Urinary bladder (tissue), 4 donors: ENCODE measurements at places on chromosomes 5 and 9.

- no peak for DNase-seq
Observed at GRCh38 chr9:105473221-105473620, 25.4 kb downstream of the FSD1L start.

GRCh38 chr9:68793605-68794343 is 88.7 kb downstream of the PIP5K1B start:
- no peak for DNase-seq

- DNase-seq, result no peak
Observed at GRCh38 chr5:112154940-112155686, 264.0 kb downstream of the EPB41L4A start.

GRCh38 chr9:101509572-101509971 is 24.1 kb upstream of the RNF20 start:
- DNase-seq, result no peak

GRCh38 chr5:68443091-68443490 is 227.5 kb downstream of the PIK3R1 start:
- no peak for DNase-seq

DNA sequence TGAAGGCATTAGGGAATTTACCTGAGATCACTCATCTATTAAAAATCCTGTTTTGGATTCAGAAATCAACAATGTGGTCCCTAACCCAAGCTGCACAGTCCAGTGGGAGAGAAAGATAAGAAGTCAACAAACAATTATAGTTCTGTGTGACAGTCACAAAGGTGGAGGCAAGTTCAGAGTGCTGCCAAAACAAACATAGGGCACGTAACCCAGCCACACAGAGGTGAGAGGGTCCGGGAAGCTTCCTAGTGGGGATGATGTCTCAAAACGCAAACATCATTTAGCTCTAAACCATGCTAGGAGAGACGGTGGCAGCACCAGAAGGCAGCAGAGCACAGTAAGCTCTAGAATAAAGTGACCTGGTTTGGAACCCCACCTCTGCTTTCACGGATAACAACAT is 158.9 kb downstream of the MAPKAP1 start:
- no peak for DNase-seq

DNA sequence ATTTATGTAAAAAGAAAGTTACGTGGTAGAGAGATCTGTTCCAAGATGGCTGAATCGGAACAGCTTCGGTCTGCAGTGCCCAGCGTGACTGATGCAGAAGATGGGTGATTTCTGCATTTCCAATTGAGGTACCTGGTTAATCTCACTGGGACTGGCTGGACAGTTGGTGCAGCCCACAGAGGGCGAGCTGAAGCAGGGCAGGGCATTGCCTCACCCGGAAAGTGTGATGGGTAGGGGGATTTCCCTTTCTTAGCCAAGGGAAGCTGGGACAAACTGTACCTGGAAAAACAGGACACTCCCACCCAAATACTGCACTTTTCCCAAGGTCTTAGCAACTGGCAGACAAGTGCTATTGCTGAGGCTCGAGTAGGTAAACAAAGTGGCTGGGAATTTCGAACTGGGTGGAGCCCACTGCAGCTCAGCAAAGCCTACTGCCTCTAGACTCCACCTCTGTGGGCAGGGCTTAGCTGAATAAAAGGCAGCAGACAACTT is 13.1 kb upstream of the HSD17B4 start:
- no peak for DNase-seq

- no peak for DNase-seq
Observed at GRCh38 chr5:74127381-74128320, 501.7 kb downstream of the ARHGEF28 start.

DNA sequence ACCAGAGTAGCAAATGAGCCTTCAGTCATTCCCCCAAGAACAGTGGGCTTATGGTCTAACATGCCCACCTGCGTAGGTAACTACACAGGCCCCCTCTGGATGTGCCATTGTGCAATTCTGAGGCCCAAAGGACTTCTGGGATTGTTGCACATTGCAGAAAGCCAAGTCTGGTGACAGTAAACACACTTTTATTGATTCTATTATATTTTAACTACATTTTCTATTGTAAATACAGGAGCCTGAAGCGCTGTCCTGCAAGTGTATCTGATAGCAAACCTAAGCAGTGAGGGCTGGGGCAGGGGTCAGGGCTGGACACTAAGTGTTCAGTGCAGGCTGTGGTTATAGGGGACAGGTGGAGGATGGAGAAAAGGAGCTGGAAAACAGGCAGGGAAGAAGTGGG is 57.5 kb downstream of the TEX10 start:
- DNase-seq, result no peak

DNA sequence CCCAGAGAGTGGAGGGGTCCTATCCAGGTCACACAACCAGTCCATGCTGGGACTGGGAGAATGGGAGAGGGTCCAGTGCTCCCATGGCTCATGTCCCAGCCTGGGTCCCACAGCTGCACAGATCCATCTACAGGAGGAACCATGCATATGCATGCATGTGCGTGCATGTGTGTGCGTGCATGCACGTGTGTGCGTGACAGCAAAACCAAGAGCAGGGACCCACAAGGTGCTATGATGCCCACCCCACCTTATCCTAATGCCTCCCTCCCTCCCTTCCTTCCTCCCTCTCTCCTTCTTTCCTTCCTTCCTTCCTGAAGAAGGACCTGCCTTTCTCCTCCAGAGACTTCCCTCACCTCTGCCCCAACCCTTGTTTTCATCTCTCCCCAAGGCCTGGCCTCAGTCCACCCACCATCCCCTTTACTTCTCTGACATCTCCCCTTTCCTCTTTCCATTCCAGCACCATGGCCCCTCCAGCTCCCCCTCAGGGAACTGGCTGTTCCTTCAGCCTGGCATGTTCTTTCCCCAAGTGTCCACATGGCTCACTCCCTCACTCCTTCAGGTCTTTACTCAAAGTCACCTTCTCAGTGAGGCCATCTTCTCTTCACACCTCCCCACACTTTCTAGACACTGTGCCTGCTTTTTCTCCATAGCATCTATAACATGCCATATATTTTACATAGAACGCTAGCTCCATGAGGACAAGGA is 21.8 kb downstream of the AQP7 start:
- DNase-seq, result no peak

GRCh38 chr9:91711755-91712601 is 238.1 kb downstream of the ROR2 start:
- no peak for DNase-seq

DNA sequence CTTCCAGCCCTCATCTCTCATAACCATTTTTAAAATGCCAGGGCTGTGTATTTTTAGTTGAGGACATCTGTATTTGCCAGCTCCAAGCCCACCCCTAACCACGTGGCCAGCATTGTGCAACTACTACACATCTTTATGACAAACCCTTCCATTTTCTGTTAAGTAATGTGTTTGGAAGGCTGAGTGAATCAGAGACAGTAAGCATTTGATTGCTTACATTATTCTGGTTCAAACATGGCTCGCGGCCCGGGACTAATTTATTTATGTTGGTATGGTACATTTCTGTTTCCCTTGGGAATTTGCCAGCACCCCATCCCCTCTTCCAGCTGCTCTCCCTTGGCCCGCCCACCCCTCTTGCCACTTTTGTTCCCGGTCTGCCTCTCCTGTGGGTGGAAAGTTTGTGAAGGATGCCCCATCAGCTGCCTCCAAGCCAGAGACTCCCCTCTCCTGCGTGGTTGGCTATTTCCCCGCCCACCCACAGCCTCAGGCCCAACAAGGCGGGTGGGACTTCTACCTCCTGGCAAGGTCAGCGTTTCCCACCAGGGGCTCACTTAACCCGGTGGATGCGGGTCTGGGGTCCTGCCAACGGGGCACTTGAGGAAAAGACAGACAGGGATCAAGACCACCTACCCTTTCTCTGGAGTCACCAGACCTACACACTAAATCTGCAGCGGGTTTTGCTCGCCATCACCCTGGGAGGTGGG is 162.2 kb downstream of the HSD17B3 start:
- DNase-seq, result peak; percentile 67

- DNase-seq, result no peak
Observed at GRCh38 chr5:34609951-34610441, 46.1 kb upstream of the RAI14 start.

GRCh38 chr5:135997673-135998335 is 31.0 kb upstream of the TGFBI start:
- no peak for DNase-seq

DNA sequence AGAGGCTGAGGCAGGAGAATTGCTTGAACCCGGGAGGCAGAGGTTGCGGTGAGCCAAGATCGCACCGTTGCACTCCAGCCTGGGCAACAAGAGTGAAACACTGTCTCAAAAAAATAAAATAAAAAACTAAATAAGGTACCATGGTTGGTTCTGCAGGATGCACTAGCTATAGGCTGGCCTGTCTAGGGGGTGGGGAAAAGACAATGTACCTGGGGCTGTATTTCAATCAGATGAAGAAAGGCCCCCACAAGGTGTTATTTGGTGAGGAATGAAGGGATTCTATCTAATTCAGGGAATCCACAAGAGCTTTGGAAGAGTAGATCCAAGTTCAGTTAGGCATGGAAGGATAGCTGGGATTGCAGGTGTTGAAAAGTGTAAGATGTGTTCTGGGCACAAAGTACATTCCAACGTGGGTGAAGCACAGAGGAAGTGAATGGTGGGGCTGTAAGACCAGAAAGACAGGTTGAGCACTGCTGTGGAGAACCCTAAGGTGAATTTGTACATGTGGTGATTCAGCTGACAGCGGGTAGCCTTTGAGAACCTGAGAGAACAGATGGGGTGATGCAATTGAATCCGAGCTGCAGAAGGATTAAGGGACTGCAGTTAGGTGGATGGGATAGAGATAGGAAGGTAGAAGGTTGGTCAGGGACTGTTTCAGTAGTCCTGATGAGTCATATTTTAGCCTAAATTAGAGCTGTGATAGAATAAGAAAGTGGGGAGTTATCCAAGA is 71.8 kb downstream of the CAST start:
- DNase-seq, result peak; percentile 59
